Esophagus mucosa (tissue), 1 donor: ENCODE measurements at places on chromosomes 7 and 10. TPM values are rescaled to one million over a fixed set of nuclear protein-coding genes. Genes with fewer than 3 reads are reported as not detected.

NKX2-3 gene
- 0.12 TPM for total RNA-seq

- ATAC-seq: no peak
These were observed 8.7 kb upstream of the MTPAP start for GRCh38 chr10:30357806-30358205.

DNA sequence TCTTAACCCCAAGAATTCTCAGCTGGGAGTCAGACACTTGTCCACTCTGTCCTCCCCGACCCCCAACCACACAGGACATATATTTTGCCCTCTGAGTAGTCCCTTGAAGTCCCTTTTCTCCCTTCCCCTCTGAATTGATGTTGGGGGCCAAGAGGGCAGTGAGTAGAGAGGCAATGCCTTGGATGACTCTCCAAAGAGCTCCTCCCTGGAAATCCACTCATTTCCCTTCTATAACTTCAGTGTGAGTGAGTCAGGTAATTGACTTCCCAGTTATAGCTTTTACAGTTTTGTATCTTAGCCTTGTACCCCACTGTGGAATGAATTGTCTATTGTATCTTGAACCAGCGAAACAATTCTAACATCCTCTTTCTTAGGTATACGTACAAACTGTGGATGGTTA, 9.2 kb upstream of the ODAD2 start:
- ATAC-seq: no peak

ORC5 gene
- total RNA-seq: 15.9 TPM

- peak; percentile 92 for ATAC-seq
These were observed 567.5 kb downstream of the POM121L12 start for GRCh38 chr7:53602817-53603418.

GRCh38 chr10:132539431-132539839, 1.8 kb downstream of the INPP5A start:
- no peak for ATAC-seq

TUBB8 gene
- total RNA-seq: not detected

GRCh38 chr10:94065362-94065761, 71.6 kb downstream of the PLCE1 start:
- ATAC-seq: no peak

DNA sequence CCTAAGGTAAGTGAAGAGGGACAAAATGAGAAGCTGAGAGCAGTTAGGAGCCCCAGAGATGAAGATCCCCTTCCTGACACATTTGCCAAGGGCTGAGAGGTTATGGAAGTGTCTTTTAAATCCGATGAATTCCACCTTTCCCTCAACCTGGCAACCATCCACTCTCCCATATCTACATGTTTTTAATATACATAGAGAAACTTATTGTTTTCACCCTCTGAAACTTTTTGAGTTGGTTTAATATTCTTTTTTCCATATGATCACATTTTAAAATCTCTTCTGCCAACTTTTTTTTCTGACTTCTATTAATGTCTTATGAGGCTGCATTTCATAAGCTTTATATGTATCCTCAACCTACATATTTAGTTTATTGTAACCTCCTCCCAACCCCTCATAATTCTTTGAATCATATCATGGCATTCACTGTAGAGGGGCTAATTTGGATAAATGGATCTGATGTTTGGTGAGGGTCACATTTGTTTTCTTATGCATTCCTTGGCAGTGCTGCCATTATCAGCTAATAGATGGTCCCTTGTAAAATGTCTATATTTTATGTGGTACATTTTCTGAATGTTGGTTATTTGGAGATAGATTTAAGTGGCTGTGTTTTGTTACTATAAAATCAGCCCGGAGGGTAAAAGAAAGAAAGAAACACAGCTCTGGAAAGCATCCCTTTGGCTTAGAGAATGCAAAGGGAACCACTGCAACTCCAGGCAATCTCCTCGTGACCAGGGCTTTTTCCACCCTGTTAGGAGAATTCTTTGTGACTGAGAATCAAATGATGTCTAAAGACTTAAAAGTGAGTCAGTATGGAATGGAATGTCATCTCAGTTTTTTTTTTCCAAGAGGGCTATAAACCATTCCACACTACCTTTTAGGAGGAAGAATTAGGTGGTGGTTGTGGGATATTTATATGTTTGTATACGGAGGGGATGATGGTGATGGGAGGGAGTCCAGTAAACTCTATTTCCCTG, 334.4 kb downstream of the SUGCT start:
- ATAC-seq: no peak

DNA sequence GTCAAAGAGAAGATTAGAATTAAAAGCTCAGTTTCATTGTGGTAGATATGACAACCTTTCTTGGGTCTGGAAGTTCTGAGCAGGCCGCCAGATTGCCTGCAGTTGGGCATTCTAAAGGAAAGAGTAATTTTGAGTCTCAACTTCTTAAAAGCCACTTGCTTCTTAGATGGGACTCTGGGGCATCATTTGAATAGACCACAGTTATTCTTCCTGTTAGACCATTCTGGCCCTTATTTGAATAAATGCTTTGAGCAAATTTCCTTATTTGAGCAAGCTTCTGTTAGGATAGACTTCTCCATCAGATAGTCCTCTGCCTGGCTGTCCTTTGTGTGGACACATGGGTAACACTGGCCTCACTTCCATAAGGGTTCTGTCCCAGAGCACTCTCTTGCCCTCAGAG, 40.2 kb downstream of the SND1 start:
- ATAC-seq: no peak

- ATAC-seq: no peak
These were observed 8.9 kb downstream of the CALY start for GRCh38 chr10:133327651-133328357.

- no peak for ATAC-seq
These were observed 125.2 kb upstream of the CARD11 start for GRCh38 chr7:3168869-3169268.

ATOH7 gene
- not detected for total RNA-seq

SFRP4 gene
- total RNA-seq: not detected

DNA sequence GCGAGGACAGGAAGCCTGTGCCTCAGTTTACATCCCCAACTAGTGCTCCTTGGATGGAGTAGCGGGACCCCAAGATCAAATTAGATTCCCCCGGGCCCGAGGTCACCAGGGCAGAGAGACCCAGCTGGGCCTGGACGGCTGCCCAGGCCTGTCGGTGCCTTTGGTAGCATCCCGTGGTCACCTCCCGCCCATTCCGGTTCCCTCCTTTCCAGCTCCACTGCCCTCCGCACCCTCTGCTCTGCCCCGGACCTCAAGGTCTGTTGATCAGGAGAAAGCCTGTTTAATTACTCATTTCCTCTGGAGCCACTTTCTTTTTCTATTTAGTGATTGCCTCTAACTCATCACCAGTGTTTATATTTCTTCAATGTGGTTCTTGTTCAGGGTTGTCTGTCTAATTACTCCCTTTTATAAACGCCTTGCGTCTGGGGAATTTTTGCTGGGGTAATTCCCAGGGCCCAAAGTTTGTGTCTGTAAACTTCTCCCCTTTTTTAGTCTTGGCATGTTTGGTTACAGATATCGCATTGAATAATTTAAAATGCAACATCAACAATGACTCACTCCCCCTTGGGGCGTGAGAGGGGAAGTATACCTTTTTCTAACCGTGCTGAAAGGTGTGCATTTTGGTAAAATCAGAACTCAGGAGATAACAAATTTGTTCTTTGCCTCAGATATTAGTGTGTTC, 1.9 kb downstream of the FOXK1 start:
- peak; percentile 62 for ATAC-seq

DNA sequence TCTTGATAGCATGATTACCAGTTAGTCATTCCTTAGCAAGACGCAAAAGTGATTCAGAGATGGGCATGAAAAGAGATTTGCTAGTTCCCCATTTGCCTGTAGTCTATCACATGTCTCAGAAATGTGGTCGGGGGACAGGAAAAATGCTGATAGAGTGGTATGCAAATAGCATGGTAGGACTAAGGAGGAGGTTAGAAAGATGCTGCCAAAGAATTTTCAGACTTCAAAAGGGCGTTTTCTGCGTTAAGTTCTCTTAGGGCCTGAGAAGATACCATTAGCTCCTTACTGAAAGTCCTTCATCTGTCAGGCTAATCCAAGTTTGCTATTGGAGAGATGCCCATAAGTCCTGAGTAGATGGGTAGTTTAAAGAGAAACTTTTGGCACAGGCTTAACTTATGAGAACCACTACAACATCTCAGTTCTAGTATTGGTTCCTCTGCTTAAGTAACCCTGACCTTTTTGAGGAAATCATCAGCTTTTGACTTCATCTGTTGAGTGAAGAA, 2.7 kb downstream of the CALD1 start:
- no peak for ATAC-seq

DNA sequence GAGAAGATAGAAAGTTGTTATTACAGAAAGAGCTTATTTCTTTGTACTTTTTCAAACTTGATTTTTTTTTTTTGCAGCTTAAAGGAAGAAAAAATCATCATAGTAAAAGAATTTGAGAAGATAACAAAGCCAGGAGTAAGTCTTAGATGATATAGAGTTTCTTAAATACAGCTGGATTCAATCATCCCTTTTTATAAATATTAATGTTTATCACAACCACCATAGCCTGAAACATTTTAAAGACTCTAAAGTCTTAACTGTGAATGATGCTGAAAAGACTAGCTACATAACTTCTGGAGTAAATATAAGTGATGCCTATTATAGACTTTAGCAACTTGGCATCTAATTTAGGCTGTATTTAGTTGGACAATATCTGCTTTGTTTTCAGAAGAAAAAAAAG, 54.8 kb upstream of the FGL2 start:
- no peak for ATAC-seq

PWWP2B gene
- 14.6 TPM for total RNA-seq

GRCh38 chr10:13739183-13739582, 152.4 kb downstream of the PRPF18 start:
- no peak for ATAC-seq

DNA sequence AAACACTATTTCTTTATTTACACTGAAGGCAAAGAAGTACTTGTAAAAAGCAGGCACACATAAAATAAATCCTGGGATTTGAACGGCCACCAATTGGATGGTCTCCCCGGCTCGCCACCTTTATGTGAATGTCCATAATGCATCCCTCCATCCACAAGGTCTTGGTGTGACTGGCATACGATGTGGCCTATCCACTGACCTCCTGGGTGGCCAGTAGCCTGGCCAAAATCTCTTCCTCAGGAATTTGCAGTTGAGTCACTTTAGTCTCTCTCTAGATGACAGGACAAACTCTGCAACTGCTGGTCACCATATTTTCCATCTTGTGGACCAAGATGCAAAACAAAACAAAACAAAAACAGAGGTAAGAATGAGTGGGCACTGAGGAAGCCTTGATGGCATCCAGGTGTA, 39.1 kb downstream of the CDK1 start:
- no peak for ATAC-seq

- no peak for ATAC-seq
These were observed 73.7 kb downstream of the INPP5A start for GRCh38 chr10:132611026-132611910.

LRMDA gene
- 1.8 TPM for total RNA-seq

- ATAC-seq: no peak
These were observed 75.9 kb upstream of the HGF start for GRCh38 chr7:81845744-81846241.

DNA sequence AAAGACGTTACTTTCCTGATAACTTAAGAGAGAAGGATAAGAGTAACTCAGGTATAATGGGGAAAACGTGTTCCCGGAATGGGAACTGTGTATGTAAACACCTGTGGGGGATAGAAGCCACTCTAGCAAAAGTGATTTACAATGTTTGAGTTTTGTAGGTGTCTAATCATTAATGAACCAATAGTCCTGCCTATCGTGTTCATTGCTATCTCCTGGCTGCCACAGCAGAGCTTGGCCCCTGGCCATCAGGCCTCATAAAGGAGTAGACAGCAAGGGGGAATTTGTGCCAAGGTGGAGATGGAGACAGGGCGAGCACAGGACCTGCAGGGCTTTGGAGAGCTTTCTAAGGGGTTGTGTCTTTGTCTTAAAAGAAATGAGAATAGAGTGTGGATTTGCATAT, 102.1 kb downstream of the GAD2 start:
- ATAC-seq: no peak

DNA sequence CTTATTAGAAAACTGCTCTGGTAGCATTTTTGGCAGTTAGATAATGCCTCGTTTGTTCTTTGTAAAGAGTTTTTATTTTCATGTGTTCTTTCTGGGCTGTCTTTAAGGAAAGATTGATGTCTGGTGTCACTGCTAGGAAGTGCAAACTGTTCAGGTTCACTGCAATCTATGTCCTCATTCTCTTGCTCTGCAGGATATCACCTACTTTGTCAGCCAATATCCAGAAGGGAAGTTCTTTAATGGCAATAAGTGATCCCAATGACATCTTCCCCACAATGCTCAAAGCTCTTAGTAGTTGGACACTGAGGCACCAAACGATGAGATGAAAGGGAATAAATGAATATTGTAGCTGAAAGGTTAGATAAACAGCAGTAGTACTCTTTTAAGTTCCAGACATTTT, 115.1 kb downstream of the AGMO start:
- no peak for ATAC-seq

DNA2 gene
- total RNA-seq: 4.6 TPM

- ATAC-seq: no peak
These were observed 261.8 kb upstream of the BMPER start for GRCh38 chr7:33643530-33643929.

GRCh38 chr10:70738006-70738760, 47.0 kb downstream of the TBATA start:
- ATAC-seq: no peak

DNA sequence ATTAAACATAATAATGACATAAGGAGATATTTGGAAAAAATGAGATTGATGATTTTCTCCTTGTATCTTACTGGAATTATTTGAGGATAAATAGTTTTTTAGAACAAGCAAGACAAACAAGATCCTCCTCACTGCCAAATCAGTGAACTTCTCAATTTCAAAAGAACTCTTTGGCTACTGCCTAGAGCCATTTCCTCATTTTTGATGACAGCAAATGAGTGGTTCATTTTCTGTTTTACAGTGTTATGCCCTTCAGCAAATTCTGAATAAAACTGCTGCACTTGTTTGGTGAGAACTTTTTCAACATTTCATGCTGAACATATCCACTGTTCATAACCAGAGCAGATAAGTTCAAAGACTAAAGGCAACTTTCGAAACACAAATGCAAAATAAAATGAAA, 42.5 kb upstream of the AHR start:
- ATAC-seq: no peak

DNA sequence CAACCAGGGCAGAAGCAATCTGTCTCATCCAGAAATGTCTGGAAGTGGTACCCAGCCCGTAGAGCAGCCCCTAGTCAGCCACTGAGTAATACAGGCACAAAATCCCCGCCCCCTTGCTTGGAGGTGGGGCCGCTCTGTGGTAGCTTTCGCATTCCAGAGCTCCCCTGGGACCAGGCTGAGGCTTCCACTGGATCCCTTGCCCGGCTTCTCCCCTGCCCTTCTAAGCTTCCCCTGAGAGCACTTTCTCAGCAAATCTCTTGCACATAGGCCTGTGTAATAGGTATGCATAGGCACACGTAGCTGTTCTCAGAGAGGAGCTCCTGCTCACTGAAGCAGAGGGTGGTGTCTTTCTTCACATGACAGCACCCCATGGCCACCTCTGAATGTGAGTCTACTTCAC, 144.2 kb downstream of the BMS1 start:
- no peak for ATAC-seq

- no peak for ATAC-seq
These were observed 43.1 kb downstream of the NKX6-2 start for GRCh38 chr10:132742837-132743194.
